HT-29 (cell line): ENCODE measurements at places on chromosomes 4 and X.
A peak's percentile ranks its signal among the peaks of the same experiment; 100 is the strongest.

DNA sequence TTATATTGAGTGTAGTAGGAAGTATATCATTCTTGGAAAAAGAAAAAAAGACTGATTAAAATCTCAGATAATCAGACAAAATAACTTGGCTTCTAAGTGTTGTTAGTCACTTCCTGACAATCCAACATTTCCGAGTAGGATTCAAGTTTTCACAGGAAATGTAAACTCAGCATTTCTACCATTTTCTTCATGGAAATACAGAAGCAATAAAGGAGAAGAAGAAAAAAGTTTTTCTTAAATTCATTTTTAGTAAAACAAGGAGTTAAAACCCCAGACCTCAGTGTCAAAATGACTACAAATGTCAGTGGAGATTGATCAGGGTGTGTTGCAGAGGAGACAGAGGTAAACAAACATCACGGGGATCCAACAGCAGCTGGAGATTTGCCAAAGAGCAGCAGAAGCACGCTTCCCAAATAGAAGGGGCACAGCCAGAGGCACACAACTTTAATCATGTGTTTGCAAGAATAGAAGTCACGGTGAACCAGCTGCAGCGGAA, 129.3 kb upstream of the FAM9B start:
- DNase-seq: peak; percentile 4

GRCh38 chr4:79298027-79298426, 27.8 kb downstream of the NAA11 start:
- DNase-seq: no peak

DNA sequence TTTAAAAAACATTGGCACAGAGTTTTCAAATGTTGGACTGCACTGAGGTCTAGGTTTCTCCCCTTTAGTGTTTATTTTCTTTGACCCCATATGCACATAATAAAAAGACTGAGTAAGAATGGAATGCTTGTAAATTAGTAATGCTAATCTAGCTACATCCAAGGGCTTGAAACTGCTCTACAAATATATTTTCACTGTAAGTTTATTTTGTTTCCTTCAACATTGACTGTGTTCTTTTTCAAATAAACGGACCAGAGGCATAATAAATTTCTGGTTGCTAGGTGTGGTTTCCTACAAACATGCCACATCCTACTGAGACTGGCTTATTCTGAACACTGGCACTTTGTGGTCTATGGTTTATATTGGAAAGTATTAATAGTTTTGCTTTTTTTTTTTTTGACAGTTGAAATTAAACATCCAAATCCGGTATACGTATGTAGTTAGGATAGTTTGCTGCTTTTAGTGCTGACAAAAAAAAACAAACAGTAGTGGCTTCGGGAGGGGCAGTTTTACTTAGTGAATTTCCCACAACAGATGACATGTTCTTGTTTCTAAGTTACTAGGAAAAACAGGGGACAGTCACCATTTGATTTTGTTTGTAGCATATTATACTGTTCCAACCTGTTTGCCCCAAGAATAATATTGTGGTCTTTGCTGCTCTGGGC, 13.2 kb downstream of the CA5B start:
- no peak for DNase-seq

DNA sequence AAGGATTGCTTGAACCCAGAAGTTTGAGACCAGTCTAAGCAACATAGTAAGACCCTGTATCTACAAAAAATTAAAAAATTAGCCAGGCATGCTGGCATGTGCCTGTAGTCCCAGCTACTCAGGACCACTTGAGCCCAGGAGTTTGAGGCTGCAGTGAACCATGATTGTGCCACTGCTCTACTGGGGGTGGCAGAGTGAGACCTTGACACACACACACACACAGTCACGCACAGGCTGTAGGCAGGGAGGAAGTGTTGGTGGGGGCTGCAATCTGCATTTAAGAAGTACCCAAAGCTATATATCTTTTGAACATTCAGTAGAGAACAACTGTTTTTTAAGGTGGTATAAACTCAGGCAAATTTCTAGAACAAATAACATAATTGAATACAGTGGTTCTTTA, 7.2 kb downstream of the SCRG1 start:
- no peak for DNase-seq

DNA sequence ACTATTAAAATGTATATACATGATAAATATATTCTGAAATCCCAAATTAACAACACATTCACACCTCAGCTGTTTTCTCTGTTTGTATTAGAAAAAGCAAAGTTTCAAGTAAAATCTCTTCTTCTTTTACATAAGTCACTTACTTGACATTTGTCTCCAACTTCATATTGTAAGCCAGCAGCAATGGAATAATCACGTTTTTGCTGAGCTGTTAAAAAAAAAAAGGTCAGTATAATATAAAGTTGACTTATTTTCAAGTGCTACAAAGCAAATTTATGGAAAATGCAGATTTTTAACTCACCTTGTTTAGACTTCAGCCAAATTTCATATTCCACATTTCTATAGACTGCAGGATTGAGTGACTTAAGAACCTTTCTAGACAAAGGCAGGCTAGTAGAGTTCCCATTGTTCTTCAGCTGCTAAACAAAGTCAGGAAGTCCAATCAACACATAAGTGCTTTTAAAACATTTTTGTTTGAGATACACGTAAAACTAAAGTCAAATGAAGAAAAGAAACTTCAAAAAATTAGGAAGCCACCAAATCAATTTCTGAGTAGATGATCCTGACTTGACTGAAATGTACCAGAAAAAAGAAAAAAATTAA, 25.0 kb downstream of the OTUD4 start:
- DNase-seq: no peak

GRCh38 chr4:173334891-173335752, 964 bp upstream of the HMGB2 start:
- peak; percentile 70 for DNase-seq
